ENCODE measurements at places on chromosomes 1 and 21.

- no peak for DNase-seq
Measured at GRCh38 chr1:52636721-52637695, 4.0 kb downstream of the SHISAL2A start.

DNA sequence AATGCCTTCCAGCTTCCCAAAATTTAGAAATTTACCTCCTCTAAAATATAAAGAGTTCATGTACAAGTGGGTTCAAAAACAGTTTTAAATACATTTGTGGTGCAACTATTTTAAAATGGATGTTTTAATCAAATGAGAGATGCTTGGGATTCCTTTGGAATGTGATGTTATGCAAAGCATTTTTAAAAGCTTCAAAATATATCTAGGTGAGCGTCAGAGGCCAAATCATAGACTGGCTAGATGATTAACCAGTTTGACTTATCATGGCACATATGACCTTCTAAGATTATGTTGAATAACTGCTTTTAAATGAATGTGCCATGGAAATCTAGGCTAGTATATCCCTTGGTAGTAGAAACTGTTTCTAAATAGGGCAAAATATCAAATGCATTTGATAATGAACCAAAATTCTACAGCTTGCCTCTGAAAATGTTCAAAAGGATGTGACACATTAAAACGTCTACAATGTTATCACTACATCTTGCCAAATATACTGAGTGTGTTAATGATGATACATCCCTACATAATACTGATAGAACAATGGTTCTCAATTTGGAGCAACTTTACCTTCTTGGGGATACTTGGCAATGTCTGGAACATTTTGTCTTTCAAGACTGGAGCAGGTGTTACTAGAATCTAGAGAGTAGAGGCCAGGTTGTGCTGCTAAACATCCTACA is 650.9 kb upstream of the ADGRL2 start:
- DNase-seq: no peak

- DNase-seq: peak; percentile 8
Measured at GRCh38 chr1:52142220-52143183, 613 bp downstream of the ZFYVE9 start.

- no peak for DNase-seq
Measured at GRCh38 chr1:161902182-161902581, 121.5 kb downstream of the OLFML2B start.

DNA sequence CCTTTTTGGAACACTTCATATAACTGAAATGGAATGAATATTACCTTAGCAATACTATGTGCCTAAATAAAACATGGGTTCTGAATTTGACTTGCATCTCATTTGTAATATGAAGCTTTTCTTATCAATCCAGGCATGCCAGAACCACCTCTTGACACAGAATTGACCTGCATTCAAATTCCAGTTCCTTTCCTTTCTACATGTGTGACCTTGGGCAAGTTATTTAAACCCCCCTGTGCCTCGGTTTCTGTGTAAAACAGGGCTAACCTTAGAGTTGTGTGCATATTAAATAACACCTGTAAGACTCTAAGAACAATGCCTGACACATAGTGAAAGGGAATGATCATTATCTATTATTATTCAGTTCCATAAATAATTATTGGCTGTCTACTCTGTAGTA is 2.0 kb upstream of the NOS1AP start:
- no peak for DNase-seq

DNA sequence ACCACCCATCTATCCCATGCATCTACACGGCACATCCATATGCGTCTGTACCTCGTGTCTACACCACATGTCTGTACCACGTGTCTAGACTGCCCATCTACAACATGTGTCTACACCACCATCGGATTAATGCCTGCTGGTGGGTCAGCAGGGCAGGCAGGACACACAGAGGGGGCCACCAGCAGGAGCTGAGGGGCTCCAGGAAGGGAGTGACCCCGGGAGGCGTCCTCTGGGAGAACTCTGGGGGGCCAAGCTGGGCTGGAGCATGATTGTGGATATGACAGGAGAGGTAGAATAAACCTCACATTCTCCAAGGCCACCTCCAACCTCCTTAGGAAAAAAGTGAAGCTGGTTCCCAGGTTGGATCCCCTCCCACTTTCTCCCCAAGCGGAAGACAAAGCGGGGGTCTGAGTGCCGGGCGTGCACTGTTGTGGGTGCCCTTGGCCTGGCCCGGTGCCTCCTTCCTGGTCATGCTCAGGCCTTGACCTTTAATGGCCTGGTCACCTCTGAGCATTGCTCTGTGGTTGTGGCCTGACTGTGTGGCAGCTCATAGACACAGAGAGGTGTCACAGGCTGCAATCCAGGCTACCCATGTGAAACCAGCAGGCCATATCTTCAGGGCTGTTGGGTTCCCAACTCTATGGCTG is 881 bp upstream of the ACTRT2 start:
- DNase-seq: no peak

DNA sequence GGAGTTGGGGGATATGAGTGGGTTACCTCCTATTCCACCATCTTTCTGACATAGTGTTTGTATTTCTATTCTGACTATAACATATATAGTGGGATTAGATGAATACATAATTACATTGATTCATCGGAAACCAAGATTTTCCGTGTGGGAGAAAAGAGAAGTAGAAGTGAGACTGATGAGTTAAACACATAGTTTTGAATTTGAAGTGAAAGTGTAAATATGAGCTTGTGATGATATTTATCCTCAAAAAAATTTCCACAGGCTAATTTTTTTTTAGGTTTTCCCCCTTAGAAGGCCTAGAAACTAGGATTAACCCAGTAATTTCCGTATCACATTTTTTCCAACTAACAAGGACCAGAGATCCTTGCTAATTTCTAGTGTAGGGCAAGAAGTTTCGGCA is 6.9 kb downstream of the CD1B start:
- no peak for DNase-seq

- DNase-seq: no peak
Measured at GRCh38 chr1:57761628-57762027, 337.8 kb upstream of the DAB1 start.

DNA sequence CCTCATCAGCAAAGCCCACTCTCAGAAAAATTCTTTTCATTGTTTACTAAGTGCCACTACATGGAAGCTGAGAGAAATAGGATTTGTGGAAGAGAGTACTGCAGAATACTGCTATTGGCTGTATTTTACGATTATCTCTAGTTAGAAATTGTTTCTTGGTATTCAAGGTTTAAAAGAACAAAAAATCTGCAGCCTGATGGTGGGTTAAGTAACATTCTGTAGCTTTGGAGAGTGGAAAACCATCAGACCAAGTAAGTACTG is 27.3 kb downstream of the PTTG1IP start:
- DNase-seq: no peak

GRCh38 chr21:15751546-15751945 is 21.8 kb downstream of the USP25 start:
- DNase-seq: no peak

DNA sequence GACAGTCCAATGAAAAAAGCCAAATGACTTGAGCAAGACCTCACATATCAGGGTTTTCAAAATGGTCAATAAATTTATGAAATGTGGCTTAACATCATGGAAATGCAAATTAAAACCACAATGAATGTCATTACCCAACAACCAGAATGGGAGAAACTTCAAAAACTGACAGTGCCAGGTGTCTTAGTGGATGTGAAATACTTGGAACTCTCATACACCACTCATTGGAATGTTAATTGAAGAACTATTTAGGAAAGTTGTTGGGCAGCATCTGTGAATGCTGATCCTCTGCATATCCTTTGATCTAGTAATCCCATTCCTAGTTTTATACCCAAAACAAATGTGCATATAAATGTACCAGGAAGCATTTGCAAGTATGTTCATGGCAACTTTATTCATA is 19.2 kb upstream of the BACH1 start:
- no peak for DNase-seq

DNA sequence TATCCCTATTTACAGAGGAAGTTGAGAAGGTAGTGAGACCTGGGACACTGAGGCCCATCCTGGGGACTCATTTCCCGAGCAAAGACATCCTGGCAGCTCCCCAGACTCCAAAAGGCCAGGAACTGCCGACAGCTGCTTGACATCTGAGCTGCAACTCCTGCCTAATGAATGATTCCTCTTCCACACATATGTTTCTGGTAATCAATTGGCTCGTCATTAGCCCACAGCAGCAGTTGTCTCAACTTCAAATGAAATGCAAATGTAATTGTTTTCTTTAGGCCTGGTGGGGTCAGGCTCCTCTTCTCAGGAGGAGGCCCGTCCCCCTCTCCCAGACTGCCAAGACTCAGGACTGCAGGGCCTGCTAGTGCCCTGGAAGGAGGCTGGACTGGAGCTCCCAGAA is 61.8 kb upstream of the DISP3 start:
- DNase-seq: no peak

DNA sequence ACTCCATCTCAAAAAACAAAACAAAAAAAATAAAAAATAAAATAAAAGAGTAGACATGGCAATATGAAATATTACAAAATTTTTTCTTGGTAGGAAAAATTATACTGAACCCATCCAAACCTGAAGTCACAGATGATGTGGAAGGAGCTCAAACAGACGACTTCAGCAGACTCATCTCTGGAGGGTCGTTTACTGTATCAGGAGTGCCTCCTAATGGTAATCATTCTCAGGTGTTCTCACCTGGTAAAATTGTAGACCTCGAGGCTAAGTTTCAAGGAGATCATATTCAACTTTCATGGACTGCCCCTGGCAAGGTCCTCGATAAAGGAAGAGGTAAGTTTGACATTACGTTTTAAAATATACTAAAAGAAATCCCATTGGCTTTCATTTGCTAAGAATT is 54.3 kb upstream of the SH3GLB1 start:
- DNase-seq: no peak

GRCh38 chr1:8565802-8566201 is 247.9 kb downstream of the SLC45A1 start:
- no peak for DNase-seq

DNA sequence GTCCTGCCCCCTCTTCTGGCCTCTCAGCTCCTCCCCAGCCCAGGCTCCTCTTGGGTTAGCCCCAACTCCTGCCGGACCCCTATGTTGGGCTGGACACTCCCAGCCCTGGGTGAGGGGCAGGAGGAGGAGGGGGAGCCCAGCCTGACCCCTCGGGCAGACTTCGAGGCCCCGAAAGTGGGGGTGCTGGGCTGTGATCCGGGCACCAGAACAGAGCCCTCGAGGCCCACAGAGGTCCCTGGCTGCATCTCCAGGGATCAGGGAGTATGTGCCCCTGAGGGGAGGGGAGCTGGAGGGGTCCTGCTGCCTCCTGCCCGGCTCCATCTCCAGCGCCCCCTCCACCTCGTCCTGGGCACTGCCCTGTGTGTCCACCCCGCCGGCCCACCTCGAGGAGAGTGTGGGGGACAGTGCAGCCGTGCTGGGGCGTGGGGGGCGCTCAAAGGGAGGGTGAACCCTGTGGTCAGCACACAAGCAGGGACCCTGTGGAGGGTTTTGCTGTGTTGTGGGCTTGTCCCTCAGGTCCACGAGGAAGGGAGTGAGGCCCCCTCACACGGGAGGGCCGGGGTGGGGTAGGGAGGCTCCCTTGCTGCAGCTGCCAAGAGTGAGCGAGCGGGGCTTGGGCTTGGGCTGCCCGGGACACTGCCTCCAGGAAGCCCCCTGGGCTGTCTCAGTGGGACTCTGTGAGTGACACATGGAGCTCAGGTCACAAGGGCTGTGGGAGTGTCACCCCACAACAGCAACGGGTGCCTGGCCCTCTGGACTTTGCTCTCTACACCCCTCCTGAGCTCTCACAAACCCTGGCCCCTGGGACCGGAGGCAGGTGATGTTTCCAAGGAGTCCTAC is 54.4 kb downstream of the COL18A1 start:
- DNase-seq: no peak

DNA sequence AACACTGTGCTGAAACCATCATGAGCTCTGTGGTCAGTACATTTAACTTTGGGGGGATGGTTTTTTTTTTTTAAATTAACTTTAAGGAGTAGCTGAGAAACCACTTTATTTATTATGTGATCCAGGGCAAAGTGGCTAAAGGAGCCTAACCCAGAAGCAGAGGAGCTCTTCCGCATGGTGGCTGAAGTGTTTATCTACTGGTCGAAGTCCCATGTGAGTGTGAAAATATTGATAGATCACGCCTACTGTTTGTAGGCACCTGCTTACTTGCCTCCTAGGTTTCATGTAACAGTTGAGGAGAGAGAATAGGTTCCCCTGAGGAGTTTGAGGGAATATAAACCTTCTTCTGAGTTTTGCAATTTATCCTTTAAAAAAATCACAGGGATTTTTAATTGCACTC is 181.4 kb downstream of the ZP4 start:
- DNase-seq: no peak

DNA sequence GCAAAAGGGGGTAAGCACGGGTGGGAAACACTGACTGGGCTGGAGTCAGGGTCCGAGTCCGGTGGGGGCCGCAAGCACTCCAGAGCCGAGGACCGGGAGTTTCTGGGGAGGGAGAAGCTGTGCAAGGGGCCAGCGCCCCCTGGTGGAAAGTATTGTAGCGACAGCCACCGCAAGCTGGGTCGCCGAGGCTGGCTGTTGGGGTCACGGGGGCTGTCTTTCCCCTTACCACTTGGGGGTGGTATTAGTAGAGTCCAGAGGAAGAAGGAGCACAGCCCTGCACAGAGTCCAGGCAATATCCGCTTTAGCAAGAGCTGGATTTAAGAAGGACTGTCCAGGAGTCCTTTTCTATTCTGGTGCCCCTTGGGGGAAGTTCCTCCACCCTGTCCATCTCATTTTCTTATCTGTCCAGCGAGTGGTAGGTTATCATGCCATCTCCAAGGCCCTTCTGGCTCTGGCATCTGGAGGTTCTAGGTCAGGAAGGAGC is 17.9 kb upstream of the ETV3 start:
- peak; percentile 76 for DNase-seq

DNA sequence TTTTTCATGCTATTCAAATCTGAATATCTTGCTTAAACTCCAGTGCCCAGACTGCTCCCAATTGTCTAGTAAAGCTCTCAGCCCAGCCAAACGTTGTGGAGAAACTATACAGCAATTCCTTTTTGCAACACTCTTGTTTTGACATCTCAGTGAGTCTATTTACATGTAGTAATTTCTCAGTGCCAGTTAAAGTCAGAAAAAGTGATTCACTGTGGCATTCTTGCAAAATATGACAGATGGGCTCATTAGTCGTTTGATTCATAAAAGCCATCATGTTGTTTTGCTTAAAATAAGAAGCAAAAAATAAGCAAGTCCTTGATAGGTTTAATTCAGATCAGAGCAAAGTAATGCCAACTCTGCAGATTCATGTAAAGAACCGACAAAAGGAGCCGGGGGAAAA is 20.7 kb upstream of the TMPRSS15 start:
- no peak for DNase-seq

GRCh38 chr1:180230791-180231505 is 884 bp downstream of the LHX4 start:
- DNase-seq: no peak

- DNase-seq: no peak
Measured at GRCh38 chr1:108617724-108618056, 43.2 kb downstream of the HENMT1 start.

GRCh38 chr1:236315092-236315491 is 33.3 kb upstream of the ERO1B start:
- no peak for DNase-seq

DNA sequence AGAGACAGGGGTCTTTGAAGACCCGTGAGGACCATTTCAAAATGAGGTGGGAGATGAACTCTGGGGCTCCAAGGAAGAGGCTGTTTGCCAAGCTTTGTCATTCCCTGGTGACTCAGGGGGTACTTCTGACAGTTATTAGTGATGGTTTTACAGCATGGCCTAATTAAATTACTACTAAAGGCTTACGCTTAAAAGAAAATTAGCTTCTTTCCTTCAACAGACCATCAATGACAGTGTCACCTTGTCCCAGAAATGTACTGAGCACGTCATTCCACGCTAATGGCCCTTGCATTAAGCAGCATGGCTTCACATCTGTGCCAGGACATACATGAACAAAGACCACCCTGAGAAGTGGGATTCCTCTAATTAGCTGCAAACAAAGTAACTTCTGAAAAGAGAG is 5.1 kb upstream of the UTS2 start:
- DNase-seq: no peak

- no peak for DNase-seq
Measured at GRCh38 chr1:176384841-176385240, 78.1 kb upstream of the PAPPA2 start.

Data from activated CD8-positive, alpha-beta memory T cell treated with anti-CD3 and anti-CD28 coated beads for 48 hours (primary cell).